Stimulated activated CD4-positive, alpha-beta T cell treated with anti-CD3 and anti-CD28 coated beads, Interleukin-2, amount 100 ng/mL, for 24 hours (primary cell): ENCODE measurements at places on chromosomes 1 and 21.

GRCh38 chr1:221856228-221857093 is 114.6 kb upstream of the DUSP10 start:
- no peak for DNase-seq

DNA sequence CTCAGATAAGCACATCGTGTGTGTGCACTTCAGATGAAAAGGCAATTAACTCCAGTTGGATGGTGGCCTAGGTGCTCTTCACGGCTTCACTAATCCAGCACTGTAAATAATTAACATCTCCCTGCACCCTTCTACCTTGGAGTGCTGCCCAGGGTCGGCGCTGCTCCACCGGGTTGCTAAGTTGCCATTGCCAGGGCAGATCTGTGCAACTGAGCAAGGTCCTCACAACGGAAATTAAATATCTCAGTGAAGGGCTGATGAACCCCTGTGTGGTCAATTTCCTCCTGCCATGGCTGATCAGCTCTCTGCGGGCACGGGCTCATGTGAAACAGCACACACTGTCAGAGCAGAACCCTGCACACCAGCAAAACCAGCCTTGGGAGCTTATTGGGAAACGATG is 63.2 kb downstream of the SYDE2 start:
- DNase-seq, result no peak

- no peak for DNase-seq
These were observed 5.2 kb upstream of the RERE start for GRCh38 chr1:8822373-8823294.

DNA sequence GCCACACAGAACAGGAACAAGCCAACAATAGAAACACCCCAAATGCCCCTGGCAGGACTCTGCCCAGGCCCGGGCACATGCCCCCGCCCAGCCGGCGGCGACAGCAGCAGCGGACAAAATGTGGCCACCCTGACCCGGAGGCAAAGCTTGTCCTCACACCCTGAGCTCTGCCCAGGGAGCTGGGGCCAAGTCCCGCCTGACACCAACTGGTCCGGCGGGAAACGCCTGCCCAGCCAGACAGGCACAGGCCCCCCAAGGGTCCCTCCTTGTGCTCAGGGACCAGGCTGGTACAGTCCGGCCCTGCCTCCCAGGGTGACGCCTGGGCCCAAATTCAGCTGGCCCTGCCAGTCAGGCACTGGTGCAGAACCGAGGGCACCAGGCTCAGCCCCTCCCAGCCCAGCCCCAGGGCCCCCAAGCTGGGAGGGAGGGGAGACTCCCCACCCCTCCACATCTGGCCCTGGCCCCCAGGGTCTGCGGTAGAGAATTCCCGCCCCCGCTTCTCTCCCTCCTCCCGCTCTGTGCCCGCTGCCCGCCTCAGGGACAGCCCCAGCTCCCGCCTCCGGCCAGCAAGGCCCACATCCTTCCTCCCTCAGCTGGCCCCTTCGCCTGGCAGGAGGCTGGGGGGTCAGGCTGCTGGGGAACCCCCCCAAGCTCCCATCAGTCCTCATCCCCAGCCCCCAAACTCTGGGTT is 2.0 kb downstream of the AHDC1 start:
- DNase-seq, result no peak

DNA sequence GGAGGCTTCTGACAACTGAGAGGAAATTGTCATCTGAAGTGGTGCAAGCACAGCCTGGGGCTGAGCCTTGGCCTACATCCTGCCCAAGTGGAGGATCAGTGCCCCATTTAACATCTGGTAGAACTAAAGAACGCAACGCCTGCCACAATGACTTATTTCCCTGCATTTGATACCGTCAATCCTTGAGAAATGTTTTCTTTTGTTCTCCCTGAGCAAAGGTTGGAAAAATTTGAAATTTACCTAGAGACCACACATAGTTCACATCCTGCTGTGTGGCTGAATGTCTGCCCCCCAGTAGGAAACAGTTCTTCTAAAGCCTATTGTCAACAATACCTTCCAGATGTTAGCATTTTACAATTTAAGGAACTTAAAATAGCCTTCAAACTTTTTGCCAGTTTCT is 5.6 kb upstream of the RGS4 start:
- DNase-seq, result no peak

- no peak for DNase-seq
These were observed 24.6 kb downstream of the HMGN2 start for GRCh38 chr1:26496861-26497260.

GRCh38 chr1:64484651-64485050 is 14.7 kb downstream of the CACHD1 start:
- no peak for DNase-seq

DNA sequence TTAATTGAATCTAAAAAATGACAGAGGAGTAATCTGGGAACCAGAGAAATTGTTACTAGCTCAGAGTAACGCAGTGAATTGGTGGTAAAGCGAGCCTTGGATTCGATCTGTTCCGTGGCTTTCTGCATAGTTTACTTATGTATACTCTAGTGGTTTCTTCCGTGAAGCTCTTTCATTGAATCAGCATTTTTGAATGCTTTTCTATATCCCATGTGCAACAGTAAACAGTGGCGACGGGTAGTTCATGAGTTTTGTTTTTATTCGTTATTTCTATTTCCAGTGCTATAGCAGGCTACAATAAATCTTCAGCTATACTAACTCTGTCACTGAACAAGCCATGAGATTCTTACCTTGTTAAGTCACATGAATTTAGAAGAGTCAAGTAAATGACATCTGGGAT is 14.5 kb upstream of the MAP3K7CL start:
- DNase-seq, result no peak

DNA sequence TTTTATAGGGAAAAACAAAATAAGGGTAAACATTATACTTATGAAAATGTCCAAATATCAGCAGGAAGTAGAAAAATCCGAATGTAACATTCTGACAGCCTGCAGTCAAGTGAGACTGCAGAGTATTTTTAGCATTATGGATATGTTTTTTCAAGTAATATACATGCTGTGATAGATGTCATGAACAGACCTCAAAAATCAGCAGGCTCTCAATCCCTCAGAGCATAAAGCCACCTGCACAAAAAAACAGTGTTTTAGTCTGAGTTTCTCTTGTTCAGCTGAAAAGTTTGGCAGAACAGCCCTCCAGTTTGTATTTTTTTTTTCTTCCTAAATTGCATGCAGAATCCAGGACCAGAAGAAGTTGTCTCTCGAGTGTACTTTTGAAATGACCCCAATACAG is 219.1 kb upstream of the FMN2 start:
- DNase-seq, result no peak

- no peak for DNase-seq
These were observed 2.1 kb downstream of the PRDM15 start for GRCh38 chr21:41876928-41877652.

- no peak for DNase-seq
These were observed 17.8 kb downstream of the ZBTB17 start for GRCh38 chr1:15958111-15958510.

GRCh38 chr1:160093069-160093395 is 5.4 kb downstream of the IGSF8 start:
- no peak for DNase-seq

GRCh38 chr1:115501476-115501875 is 140.3 kb upstream of the VANGL1 start:
- no peak for DNase-seq

GRCh38 chr21:42578034-42578433 is 64.4 kb downstream of the SLC37A1 start:
- no peak for DNase-seq

DNA sequence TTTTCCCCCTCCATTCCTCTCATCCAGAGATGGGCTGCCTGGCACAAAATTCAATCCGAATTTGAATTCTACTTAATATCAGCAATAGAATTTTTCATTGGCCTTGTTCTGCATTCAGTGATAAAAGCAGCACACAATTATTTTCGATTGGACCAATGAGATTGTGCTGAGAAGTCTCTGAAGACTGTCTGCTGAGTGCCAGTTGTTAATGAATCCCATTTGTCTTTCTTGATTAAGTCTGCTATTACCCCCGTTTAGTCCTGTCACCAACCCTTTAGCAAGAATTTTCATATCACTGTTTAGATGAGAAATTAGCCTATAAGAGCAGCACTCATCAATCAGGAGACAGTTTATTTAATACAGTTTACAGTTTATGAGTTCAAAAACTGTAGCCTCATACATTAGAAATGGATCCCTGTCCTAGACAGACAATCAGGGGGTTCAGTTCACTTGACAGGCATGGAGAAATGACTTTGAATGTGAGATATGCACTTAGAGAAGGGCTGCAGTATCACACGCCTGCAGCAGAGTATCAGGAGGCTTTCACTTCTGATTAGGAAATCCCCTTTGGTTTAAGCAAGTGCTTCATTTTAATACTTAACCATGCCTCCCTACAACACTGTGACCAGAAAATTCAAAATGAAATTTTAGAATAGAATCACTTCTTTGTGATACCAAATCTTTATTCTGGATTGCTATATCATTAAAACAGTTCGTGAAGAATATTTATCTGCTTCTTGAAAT is 304.7 kb upstream of the PTBP2 start:
- DNase-seq, result no peak

DNA sequence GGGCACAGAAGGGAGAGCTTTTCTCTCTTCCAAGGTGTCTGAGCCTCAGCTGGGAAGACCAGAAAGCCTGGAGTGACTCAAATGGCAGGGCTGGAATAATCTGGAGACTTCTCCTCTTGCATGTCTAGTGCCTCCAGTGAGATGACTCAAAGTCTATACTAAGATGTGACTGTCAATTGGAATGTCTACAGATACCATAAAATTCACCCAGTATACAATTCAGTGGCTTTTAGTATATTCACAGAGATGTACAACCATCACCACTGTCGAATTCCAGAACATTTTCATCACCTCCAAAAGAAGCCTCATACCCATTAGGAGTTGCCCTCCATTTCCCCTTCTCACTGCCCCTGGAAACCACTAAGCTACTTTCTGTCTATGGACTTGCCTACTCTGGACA is 47.9 kb upstream of the CNN3 start:
- no peak for DNase-seq

GRCh38 chr1:165496501-165496900 is 47.3 kb upstream of the LRRC52 start:
- DNase-seq, result no peak

GRCh38 chr1:216090556-216090955 is 332.7 kb downstream of the USH2A start:
- DNase-seq, result no peak

- no peak for DNase-seq
These were observed 104.6 kb downstream of the ADSS2 start for GRCh38 chr1:244346972-244347618.

- no peak for DNase-seq
These were observed 692.1 kb upstream of the ZP4 start for GRCh38 chr1:238582816-238583215.

DNA sequence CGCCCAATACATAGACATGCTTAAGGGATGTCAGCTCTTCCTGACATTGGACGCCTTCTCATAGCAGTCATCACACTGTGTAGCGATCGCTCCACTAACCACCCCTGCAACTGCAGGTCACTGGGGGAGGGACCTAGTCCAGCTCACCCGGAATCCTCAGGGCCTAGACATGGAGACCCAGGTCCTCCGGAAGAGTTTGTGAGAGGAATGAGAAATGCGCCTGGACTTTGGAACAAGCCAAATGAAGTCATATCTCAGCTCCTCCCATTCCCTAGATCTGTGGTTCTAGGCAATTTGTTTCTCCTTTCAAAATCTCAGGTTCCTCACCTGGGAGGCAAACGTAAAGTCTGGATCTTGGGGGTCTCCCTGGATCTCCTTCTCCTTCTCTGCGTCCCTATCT is 253.3 kb downstream of the KAZN start:
- no peak for DNase-seq

DNA sequence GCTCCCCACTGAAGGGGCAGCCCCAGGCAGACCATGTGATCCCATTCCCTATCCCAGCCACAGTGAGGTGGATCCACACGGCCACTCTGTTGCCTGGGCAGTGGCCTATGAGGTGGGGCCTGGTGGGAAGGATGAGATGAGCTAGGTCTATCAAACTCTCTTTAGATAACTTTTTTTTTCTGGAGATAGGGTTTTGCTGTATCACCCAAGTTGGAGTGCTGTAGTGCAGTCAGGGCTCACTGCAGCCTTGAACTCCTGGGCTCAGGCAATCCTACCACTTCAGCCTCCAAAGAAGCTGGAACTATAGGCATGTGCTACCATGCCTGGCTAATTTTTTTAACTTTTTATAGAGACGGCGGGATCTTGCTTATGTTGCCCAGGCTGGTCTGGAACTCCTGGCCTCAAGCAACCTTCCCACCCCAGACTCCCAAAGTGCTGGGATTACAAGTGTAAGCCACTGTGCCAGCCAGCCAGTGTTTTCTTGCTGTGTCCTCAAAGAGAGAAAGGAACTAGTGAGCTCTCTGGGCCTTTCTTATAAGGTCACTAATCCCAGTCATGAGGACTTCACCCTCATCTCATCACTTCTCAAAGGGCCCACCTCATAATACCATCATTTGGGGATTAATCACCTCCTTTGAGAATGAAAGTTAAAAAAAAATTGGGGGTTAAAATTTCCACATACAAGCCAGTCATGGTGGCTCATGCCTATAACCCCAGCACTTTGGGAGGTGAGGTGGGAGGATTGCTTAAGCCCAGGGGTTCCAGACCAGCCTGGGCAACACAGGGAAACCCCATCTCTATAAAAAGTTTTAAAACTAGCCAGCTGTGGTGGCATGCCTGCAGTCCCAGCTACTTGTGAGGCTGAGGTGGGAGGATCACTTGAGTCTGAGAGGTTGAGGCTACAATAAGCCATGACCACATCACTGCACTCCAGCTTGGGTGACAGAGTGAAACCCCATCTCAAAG is 36.6 kb downstream of the H3-3A start:
- DNase-seq, result no peak

DNA sequence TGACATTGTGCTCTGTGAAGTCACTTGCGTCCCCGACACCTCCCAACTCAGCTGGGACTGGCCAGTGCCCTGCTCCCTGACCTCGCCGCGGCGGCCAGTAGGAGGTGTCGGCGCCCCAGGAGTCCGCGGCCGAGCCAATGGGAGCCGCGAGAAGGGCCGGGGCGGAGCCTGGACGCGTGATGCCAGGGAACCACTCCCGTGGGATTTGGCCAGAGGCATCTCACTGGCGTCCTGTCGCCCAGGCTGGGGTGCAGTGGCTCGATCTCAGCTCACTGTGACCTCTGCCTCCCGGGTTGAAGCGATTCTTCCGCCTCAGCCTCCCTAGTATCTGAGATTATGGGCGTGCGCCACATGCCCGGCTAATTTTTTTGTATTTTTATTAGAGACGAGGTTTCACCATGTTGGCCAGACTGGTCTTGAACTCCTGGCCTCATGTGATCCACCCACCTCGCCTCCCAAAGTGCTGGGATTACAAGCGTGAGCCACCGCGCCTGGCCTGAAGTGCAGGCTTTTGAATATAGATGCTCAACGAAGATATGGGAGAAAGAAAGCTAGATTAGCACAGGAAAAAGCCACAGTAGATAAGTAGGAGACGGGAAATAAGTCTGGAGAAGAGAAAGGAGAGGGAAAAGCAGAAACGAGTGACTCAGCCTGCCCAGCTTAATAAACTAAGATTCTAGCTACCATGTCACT is 38.0 kb downstream of the ZBTB8OS start:
- peak; percentile 71 for DNase-seq

GRCh38 chr1:80217377-80217986 is 1211.0 kb upstream of the ADGRL4 start:
- DNase-seq, result no peak
